Glomerular endothelial cell (primary cell): ENCODE measurements at places on chromosomes 16 and 17. TPM values are rescaled to one million over a fixed set of nuclear protein-coding genes. Genes with fewer than 3 reads are reported as not detected.

- DNase-seq: no peak
These were observed 70.3 kb downstream of the PMP22 start for GRCh38 chr17:15194859-15195277.

GRCh38 chr17:8948462-8948861 lies 17.0 kb downstream of the PIK3R5 start:
- DNase-seq: no peak

KNOP1 gene
- total RNA-seq: 23.2 and 29.0 TPM in 2 replicates

ASPA gene
- total RNA-seq: not detected in 2 replicates

DNA sequence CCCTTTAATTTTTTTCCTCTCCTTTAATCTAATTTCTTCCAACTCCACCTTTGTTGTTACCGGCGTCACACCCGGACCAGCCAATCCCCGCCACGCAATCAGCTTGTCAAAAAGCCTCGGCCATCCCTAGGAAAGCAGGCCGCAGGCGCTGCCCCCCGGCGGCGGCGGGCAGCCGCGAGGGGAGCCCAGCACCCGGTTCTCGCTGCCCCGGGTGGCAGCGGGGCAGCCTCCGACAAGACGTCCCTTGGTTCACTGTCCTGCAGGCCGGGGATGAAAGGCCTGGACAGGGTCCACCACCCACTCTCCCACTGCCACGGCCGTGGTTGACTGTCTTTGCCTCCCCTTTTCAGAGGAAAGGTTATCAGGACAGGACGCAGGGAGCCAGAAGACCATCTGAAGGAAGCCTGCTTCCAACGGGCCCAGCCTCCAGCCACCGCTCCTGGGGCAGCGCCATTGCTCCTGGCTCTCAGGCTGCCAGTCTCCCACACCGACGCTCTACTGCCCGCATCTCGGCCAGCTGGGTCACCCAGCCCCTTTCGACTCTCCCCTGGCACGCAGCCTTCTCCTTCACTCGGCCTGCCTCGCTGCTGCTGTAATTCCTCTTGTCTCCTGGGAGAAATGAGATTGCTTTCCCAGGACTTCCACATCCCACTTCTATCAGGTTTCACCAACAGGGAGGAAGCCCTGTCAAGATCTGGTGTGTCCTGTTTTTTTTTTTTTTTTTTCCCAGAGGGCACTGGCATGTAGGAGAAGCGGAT lies 2.8 kb upstream of the UBTF start:
- DNase-seq: no peak

- DNase-seq: no peak
These were observed 1.8 kb upstream of the SSTR2 start for GRCh38 chr17:73163043-73163442.

- no peak for DNase-seq
These were observed 25.0 kb downstream of the XPO6 start for GRCh38 chr16:28186752-28187151.
